Left renal pelvis (tissue), 4 donors: ENCODE measurements at places on chromosomes 7 and 10. TPM values are rescaled to one million over a fixed set of nuclear protein-coding genes. Genes with fewer than 3 reads are reported as not detected.

GRCh38 chr7:83704564-83704963, 55.6 kb upstream of the SEMA3E start:
- no peak for DNase-seq

The GTF2IRD1 gene
- 35.2 TPM for polyA plus RNA-seq

DNA sequence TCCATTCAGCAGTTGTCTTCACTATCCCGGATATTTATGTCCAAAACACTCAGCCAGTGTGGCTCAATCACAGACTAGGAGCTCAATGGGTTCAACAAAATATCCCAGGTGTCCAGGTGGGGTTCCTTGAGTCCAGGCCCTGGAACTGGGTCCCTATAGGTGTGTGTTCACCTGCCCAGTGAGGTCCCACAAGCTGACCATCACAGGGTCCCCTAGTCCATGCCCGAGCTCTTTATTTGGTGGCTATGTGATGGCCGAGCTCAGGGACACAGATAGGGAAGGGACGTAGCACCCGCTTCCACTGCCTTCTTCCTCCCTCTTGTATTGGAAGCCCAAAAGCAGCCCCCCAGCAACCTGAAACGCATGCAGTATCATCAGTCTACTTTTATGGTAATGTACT, 78.9 kb upstream of the DDC start:
- DNase-seq: no peak

DNA sequence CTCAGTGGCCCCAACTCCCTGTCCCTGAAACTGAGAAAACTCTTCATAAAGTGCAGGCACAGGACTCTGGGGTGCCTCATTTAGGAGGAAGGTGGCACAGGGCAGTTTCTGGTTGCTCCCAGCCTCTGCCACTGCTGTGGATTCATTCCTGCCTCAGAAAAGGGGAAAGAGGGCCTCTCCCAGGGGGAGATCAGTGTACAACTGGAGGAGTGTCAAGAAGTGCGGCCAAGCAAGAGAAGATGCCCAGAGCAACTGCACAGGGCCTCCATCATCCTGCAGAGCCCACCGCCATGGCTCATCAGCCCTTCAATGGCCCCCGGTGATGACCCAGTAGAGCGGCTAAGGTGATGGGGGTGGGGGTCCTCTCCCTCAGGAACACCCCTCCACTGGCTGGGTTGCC, 150.3 kb downstream of the PLXNA4 start:
- no peak for DNase-seq

The GPER1 gene
- polyA plus RNA-seq: 5.6 TPM

The RNF148 gene
- 0.15 TPM for polyA plus RNA-seq

The AIFM2 gene
- 2.3 TPM for polyA plus RNA-seq

DNA sequence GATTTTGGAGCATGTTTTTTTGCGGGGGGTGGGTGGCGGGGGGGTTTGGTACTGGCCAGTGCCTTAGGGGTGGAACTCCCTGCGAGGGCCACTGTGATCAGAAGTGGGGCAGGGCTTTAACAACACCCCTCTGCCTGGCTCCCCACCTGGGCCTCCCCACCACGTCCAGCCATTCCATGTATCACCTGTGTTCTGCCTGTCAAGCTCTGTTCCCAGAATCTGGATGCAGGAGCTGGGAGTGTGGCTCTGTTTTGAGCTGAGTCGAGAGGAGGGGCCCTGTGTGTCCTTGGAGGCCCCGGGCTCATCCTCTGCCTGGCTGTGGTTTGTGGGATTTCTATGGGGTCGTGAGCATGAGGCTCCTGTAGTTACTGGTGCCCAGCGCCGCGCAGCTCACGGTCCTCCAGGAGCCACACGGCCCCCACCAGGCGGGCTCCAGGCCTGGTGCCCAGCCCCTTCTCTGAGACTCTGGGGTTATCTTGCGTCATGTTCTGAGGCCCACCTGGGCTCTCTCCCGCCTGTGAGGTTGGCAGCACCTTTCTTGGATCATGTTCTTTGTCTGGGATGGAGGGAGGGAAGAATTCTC, 29.6 kb downstream of the PFKFB3 start:
- DNase-seq: no peak

The GPR37 gene
- polyA plus RNA-seq: 5.9 TPM
